ENCODE measurements at places on chromosomes 16 and 17.

DNA sequence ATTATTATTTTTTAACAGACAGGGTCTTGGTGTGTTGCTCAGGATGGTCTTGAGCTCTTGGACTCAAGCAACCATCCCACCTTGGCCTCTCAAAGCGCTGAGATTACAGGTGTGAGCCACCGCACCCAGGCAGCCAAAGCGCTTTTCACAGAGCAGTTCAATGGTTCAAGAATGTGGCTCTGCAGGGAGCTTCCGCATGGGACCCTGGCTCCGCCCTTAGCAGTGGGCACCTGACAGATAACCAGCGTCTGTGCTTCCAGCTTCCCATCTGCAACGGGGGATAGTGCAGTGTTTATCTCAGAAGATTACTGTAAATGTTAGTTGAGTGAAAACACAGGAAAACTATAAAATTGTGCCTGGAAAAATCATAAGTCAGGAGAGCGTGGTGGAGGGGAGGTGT is 99.4 kb downstream of the KCNJ12 start:
- DNase-seq = no peak

GRCh38 chr17:73719588-73720071 is 75.4 kb upstream of the SDK2 start:
- no peak for DNase-seq

DNA sequence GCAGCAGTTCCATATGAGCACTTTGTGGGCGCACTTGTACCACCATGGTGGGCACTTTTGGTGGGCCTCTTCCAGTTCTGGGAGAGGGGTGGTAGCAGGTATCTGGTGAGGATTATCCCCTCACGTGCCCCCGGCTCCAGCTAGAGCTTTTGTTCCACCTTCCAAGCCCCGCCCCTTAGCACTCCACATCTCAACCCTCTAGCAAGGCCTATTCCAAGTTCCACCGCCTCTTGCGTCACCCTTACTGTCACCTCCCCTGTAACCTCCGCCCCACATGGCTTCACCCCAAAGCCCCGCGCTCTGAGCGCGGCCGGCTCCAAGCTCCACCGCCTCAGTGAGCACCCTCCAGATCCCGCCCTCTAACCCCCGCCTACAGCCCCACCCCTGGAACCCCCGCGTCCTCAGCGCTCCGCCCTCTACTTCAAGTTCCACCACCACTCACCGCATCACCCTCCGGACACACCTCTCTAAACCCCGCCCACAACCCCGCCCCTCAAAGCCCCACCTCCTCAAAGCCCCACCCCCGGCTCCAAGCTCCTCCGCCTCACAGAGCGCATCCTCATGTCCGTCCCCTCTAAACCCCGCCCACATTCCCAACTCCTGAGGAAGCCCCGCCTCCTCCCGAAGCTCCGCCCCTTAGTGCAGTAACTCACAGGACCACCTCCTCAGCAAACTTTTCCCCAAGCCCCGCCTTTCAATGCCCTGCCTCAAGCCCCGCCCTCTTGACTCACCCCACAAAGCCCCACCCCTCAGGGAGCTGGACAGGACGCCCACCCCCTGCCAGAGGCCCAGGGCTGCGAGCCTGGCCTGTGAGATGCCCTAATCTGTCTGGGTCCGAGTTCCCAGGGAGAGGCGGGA is 11.1 kb downstream of the SCN4A start:
- no peak for DNase-seq

GRCh38 chr17:77579131-77579530 is 379.4 kb upstream of the TNRC6C start:
- DNase-seq = no peak

GRCh38 chr16:1535391-1536291 is 2.2 kb downstream of the TMEM204 start:
- no peak for DNase-seq

DNA sequence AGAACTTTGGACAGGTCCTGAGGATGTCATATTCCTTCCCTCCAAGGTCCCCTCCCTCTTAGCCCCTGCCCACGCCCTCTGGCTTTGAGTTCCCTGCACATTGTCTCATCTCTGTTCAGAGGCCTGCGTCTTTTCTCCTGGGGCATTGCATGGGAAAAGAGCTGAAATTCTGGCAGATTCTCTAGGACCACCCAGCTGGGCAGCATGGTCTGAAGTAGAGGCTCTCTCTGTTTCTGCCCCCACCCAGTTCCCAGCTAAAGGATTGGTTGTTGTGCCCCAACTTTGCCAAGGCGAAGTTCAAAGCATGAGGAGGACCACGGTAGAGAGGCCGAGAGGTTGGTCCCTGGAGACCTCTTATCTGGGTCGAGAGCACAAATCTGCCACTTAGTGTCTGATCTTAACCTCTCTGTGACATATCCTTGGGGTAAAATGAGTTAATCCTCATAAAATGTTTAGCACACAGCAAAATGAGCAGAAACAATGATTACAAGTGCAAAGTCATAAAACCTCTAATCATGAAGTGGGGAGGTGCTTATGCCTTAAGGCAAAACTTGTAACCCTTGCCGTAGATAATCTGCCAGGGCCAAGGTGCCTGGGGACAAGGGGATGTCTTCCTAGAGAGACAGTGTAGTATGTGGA is 2.4 kb downstream of the ABAT start:
- DNase-seq = no peak

GRCh38 chr16:7614021-7614795 is 281.6 kb downstream of the RBFOX1 start:
- no peak for DNase-seq

DNA sequence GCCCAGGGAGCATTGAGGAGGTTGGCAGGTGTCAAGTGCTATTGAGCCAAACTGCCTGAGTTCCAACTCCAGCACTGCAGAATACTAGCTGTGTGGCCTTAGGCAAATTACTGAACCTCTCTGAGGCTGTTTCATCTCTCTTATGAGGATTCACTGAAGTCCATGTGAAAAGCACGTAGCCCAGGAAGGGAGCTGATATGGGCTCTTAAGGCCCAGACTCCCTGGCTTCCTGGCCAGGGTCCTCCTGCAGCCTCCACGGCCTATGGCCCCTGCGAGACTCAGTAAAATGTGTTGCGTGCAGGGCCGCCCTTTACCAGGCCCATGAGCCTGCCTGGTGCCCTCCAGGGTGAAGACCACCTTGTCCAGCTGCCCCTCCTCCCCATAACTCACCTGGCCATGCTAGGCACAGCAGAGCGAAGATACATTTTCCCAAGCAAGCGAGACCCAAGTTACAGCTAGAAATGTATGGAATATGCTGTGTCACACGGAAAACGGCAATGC is 133.7 kb upstream of the TNRC6C start:
- DNase-seq = no peak

DNA sequence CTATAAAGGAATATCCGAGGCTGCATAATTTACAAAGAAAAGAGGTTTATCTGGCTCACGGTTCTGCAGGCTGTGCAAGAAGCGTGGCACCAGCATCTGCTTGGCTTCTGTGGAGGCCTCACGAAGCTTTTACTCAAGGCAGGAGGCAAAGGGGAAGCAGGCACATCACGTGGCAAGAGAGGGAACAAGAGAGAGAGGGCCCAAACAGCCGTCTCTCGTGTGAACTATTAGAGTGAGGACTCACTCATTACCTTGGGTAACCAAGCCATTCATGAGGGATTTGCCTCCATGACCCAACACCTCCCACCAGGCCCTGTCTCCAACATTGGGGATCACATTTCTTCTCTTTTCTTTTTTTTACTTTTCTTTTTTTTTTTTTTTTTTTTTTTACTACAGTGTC is 7.5 kb upstream of the ALKBH5 start:
- no peak for DNase-seq

- no peak for DNase-seq
Measured at GRCh38 chr17:27906623-27907022, 13.5 kb upstream of the LYRM9 start.

DNA sequence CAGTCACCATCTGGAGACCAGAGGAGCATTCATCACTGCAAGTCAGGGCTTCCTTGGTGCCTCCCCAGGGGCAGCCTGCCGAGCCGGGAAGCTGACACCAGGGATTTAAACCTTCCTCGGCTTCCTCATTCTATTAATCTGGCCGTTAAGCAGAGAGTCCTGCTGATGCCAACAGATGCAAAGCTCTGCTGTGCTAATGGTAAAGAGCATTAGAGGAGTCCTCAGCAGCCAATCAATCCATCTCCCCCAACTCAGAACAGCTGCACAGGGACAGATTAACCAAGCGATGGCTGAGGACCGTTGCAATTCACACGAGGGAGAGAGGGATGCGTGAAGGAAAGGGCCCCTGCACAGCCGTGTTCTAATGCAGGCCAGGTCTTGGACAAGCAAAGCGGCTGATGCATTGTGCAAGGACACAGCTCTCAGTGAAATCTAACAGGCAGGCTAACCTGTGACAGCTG is 116.6 kb downstream of the XYLT1 start:
- DNase-seq = peak; percentile 99

DNA sequence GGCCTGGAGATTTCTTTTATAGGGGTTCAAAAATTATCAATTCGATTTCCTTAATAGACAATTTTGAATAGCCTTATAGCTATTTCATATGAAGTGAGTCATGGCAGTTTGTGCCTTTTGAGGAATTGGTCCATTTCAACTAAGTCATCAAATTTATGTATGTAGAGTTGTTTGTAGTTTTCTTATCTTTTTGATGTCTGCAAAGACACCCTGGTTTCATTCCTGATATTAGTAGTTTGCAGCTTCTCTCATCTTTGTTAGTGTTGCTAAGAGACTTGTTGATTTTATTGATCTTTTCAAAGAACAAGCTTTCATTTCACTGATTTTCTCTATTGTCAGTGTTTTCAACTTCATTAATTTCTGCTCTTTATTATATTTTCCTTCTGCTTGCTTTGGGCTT is 44.2 kb downstream of the N4BP1 start:
- no peak for DNase-seq

DNA sequence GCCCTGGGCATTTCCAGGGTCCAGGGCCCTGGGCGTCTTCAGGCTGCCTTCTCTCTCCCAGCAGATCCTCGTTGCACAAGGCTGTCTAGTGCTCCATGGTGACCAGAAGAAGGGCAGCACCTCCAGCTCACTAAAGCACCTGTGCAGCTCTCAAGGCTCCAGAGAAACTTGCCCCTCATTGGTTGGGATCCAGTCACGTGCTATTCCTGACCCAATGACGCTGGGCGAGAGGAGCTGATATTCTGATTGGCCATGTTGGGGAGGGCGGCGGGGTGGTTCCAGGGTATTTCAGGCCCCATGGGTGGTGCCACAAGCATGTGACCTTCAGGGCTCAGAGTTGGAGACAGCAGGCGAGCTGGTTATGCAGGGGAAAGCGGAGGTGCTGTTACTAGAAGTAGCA is 309.1 kb downstream of the TOX3 start:
- no peak for DNase-seq

- DNase-seq = no peak
Measured at GRCh38 chr17:62679866-62680377, 52.5 kb downstream of the MRC2 start.

- no peak for DNase-seq
Measured at GRCh38 chr17:58316260-58316960, 12.2 kb downstream of the TSPOAP1 start.

DNA sequence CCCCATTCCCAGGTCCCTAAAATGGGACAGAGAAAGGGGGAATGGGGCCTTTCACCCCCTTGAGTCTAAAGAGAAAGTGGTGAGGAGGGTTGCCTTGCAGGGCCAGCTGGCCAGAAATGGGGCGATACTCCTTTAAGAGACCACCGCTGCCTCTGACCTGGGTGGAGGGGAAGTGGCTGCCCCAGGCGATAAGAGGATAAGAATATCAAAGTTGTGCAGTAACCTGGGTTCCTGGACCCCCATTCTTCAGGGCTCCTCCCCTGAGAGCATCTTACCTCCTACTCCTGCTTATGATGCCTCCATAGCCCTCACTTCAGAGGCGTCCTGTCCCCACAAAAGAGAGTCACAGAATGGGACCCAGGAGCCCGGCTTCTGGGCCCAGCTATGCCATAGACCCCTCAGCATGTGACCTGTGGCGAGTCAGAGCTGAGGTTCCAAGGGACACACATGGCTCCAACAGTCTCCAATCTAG is 5.2 kb upstream of the TSPOAP1 start:
- DNase-seq = no peak

- peak; percentile 22 for DNase-seq
Measured at GRCh38 chr17:28973425-28973824, 22.1 kb upstream of the PHF12 start.

DNA sequence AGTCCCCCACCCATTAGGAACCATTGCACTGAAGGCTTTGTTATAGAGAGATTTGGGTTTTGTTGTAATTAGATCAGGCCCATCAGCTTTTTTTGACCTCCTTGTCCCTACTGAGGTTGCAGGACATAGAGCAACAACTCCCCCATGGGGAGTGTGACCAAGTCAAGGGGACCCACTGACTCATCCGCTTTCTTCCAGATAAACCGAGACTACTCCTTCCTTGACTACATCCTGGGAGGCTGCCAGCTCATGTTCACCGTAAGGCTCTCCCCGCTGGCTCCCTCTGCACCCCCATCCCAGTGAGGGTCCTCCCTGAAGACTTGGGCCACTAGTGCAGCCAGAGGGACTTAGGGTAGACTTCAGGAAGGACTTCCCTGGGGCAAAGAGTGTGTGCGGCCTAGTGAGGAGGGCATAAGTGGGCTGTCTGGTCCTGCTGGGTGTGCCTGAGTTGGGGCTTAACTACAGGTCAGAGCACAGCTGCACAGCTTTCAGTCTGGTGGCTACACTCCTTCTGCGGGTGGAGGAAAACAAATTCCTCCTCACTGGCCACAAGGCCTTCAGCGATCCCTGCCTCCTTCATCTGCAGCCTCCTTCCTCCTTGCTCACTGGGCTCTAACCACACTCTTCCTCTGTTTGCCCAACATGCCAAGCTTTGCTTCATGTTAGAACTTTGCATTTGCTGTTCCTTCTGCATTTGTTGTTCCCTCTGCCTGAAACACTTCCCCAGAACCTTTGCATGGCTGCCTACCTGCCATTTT is 31.0 kb downstream of the CPNE2 start:
- DNase-seq = no peak

DNA sequence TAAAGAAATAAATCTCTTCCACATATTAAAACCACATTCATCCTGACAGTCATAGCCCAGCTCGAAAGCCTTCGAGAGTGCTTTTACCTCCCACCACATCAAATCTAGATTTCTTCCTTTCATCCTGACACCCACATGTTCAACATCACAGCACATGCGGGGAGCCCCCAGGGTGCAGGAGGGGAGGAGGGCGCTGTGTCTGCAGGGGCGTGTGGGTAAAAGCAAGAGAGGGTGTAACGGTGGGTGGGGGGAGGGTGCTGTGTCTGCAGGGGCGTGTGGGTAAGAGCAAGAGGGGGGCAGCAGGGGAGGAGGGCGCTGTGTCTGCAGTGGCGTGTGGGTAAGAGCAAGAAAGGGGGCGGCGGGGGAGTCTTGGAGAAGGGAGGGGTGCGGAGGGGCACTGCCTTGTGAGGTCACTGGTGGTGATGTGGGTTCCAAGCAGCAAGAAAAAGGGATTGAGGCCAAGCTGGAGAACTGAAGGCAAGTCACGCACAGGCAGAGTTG is 34.7 kb downstream of the ADCY9 start:
- DNase-seq = peak; percentile 70

DNA sequence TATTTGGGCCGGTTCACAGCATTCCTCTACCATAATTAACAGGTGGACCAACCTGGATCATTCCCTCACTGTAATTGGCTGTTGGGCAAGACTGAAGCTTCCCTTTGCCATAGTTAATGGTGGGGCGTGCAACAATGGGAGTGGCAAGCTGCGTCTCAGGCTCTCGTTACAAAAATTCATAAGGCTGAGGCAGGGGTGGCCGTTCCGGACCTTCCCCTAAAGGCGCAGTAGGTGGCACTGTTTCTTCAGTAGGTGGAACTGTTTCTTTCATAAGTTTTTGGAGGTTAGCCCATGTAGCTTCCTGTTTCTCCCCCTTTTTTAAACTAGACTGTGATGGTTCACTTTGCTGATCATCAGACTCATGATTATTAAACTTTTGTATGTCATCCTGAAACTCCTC is 17.0 kb upstream of the TMC5 start:
- peak; percentile 4 for DNase-seq
